T-helper 17 cell (primary cell): ENCODE measurements at places on chromosomes 3 and 15.

GRCh38 chr15:76217029-76217881 is 94.0 kb downstream of the ETFA start:
- H3K27ac ChIP-seq, result no peak overlapping the region
- peaks cover 17% of the 10 kb centered on the region for H3K4me1 ChIP-seq
- H3K4me3 ChIP-seq, result no peak overlapping the region
- DNase-seq, result no peak

GRCh38 chr15:31216215-31216911 is 110.3 kb upstream of the KLF13 start:
- no peak for DNase-seq
- no peaks in the 10 kb centered on the region for H3K27me3 ChIP-seq
- H3K36me3 ChIP-seq, result no peaks in the 10 kb centered on the region
- peaks cover 35% of the 10 kb centered on the region for H3K4me1 ChIP-seq

GRCh38 chr3:60048447-60048848 is 998.6 kb upstream of the CFAP20DC start:
- H3K4me1 ChIP-seq, result peaks cover 20% of the 10 kb centered on the region
- no peak for DNase-seq
- no peaks in the 10 kb centered on the region for H3K36me3 ChIP-seq

- peak overlapping the region; percentile 86 for H3K4me3 ChIP-seq
- no peak for DNase-seq
- H3K27me3 ChIP-seq, result peaks cover 79% of the 10 kb centered on the region
- peak overlapping the region; percentile 51 for H3K27ac ChIP-seq
- peaks cover 3% of the 10 kb centered on the region for H3K36me3 ChIP-seq
- peaks cover 14% of the 10 kb centered on the region for H3K4me1 ChIP-seq
These were observed 23.8 kb upstream of the POLG start for GRCh38 chr15:89358435-89358754.

DNA sequence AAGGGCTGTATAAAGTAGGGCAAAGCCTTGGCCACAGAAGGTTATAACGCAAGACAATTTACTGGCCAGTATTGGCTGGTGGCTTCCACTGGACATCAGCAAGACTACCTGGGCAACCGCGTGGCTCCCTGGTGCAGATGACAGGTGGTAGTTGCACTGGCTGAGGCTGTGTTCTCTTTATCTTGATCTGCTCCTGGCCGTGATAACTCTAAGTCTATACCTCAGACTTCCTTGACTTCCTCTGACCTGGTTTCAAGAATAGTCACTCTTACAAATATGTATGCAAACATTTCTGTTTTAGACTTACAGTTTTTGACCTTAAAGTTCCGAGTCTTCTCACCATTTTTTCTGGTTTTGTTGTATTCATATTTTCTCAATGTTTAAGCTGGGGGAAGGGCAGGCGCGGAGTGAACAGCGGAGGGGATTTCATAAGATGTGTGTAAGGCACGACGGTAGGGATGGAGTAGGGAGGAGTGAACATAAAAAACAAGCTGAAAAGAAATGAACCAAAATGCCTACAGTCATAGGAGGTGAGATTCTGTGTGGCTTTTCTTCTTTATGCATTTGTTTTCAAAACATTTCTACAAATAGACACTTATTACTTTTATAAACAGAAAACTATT is 15.2 kb upstream of the TMEM212 start:
- peak overlapping the region; percentile 91 for H3K4me3 ChIP-seq
- DNase-seq, result no peak
- H3K36me3 ChIP-seq, result no peaks in the 10 kb centered on the region
- H3K4me1 ChIP-seq, result peaks cover 30% of the 10 kb centered on the region
- H3K27ac ChIP-seq, result peak overlapping the region; percentile 97

DNA sequence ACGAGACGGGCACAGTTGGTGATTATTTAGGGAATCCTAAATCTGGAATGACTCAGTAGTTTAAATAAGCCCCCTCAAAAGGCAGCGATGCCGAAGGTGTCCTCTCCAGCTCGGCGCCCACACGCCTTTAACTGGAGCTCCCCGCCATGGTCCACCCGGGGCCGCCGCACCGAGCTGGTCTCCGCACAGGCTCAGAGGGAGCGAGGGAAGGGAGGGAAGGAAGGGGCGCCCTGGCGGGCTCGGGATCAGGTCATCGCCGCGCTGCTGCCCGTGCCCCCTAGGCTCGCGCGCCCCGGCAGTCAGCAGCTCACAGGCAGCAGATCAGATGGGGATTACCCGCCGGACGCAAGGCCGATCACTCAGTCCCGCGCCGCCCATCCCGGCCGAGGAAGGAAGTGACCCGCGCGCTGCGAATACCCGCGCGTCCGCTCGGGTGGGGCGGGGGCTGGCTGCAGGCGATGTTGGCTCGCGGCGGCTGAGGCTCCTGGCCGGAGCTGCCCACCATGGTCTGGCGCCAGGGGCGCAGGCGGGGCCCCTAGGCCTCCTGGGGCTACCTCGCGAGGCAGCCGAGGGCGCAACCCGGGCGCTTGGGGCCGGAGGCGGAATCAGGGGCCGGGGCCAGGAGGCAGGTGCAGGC is 318.0 kb downstream of the FGF12 start:
- DNase-seq, result no peak
- no peak overlapping the region for H3K4me3 ChIP-seq
- H3K27me3 ChIP-seq, result peaks cover 62% of the 10 kb centered on the region
- peaks cover 3% of the 10 kb centered on the region for H3K4me1 ChIP-seq

- no peak for DNase-seq
- no peaks in the 10 kb centered on the region for H3K4me1 ChIP-seq
- H3K27ac ChIP-seq, result no peak overlapping the region
- no peak overlapping the region for H3K4me3 ChIP-seq
- no peaks in the 10 kb centered on the region for H3K36me3 ChIP-seq
- H3K27me3 ChIP-seq, result no peaks in the 10 kb centered on the region
These were observed 424.1 kb downstream of the FGF12 start for GRCh38 chr3:192303235-192303634.

- H3K4me3 ChIP-seq, result no peak overlapping the region
- peak; percentile 40 for DNase-seq
- H3K27ac ChIP-seq, result peak overlapping the region; percentile 75
These were observed 12.8 kb downstream of the VILL start for GRCh38 chr3:38003371-38003816.

DNA sequence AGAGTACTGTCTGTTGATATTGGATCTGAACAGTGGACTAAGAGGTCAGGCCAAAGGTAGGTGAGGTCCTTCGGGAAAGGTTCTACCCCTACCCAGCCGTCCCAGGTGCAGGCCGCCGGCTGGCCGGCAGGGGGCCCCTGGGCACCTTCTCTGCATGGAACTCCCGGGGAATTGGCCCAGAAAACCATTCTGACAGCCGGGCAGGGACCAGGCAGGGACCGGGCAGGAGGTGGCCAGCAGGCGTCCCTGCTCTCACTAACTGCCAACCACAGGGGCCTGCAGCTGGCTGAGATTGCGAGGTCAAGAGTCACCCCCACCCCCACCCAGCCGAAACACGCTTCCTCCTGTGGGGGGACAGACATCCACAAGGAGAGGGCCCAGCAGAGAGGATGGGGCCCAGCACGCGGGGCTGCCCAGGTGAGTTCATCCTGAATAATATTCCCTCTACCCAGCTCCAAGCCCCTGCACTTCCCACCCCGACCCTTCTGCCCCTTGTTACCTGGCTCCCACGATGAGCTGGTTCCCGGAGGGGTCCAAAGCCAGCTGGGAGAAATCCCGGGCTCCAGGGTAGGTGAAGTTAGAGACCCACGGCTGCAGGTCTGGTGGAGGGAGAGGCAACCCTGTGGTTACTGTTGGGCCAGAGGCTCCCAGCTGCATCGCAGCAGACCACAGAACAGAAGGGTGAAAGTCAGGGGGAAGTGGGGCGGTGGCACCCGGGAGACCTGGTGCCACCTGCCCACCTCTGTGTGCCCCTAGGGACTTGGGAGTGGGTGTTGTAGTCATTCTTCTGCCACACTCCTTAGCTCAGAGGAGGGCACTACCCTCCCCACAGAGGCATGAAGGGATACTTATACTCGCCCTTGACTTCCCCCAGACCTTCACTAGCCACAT is 84.4 kb downstream of the SEMA5B start:
- peaks cover 2% of the 10 kb centered on the region for H3K36me3 ChIP-seq
- H3K4me1 ChIP-seq, result peaks cover 16% of the 10 kb centered on the region
- peaks cover 24% of the 10 kb centered on the region for H3K27me3 ChIP-seq
- no peak overlapping the region for H3K27ac ChIP-seq

GRCh38 chr3:60463685-60464084 is 787.6 kb downstream of the FHIT start:
- DNase-seq, result no peak
- H3K36me3 ChIP-seq, result no peaks in the 10 kb centered on the region
- no peak overlapping the region for H3K4me3 ChIP-seq
- no peak overlapping the region for H3K27ac ChIP-seq

GRCh38 chr3:27357665-27358258 is 11.4 kb downstream of the NEK10 start:
- peak; percentile 25 for DNase-seq
- H3K4me3 ChIP-seq, result no peak overlapping the region
- H3K27ac ChIP-seq, result peak overlapping the region; percentile 47
- H3K4me1 ChIP-seq, result peaks cover 44% of the 10 kb centered on the region
- H3K27me3 ChIP-seq, result no peaks in the 10 kb centered on the region

DNA sequence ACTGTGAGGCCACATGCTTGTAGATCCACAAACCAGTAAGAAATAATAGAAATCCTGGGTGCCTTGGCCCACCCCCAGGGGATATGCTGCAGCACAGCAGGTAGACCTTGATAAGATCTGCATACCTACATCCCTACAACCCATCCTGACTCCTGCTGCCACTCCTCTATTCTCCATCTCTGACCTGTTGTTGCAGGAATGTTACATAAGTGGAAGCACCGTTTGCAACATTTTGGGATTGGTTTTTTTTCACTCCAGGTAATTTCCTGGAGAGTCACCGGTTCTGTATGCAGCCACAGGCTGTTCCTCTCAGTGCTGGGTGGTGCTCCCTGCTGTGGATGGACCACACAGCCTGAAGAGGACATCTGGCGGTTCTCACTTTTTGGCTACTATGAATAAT is 16.1 kb upstream of the CSPG5 start:
- DNase-seq, result no peak
- H3K36me3 ChIP-seq, result peaks cover 6% of the 10 kb centered on the region
- no peak overlapping the region for H3K27ac ChIP-seq
- no peaks in the 10 kb centered on the region for H3K27me3 ChIP-seq
- H3K4me1 ChIP-seq, result no peaks in the 10 kb centered on the region
- H3K4me3 ChIP-seq, result peak overlapping the region; percentile 36

DNA sequence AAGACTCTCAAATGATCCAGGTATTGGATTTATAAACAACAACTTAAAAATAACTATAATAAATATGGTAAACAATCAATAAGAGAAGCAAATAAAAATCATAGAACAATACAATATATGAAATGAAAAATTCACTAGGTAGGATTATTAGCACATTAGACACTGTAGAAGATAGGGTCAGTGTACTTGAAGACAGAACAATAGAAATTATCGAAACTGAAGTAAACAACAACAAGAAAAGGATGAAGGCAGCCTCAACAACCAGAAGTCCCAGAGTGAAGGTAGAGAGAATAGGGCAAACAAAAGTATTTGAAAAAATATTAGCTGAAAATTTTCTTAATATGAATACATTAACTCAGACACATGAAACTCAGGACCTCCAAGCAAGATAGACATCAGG is 11.9 kb downstream of the IQCB1 start:
- H3K36me3 ChIP-seq, result peaks cover 14% of the 10 kb centered on the region
- H3K27ac ChIP-seq, result no peak overlapping the region
- no peak overlapping the region for H3K4me3 ChIP-seq

GRCh38 chr3:197752107-197752506 is 2.4 kb downstream of the FYTTD1 start:
- H3K4me3 ChIP-seq, result peak overlapping the region; percentile 81
- no peaks in the 10 kb centered on the region for H3K36me3 ChIP-seq
- peak overlapping the region; percentile 96 for H3K27ac ChIP-seq
- no peak for DNase-seq
- H3K4me1 ChIP-seq, result peaks cover 47% of the 10 kb centered on the region
- H3K27me3 ChIP-seq, result no peaks in the 10 kb centered on the region

GRCh38 chr3:72473156-72473555 is 375.1 kb downstream of the SHQ1 start:
- H3K27me3 ChIP-seq, result no peaks in the 10 kb centered on the region
- H3K27ac ChIP-seq, result no peak overlapping the region
- peaks cover 2% of the 10 kb centered on the region for H3K4me1 ChIP-seq
- no peak overlapping the region for H3K4me3 ChIP-seq

GRCh38 chr3:14488286-14489041 is 51.7 kb downstream of the GRIP2 start:
- H3K4me3 ChIP-seq, result no peak overlapping the region
- peaks cover 11% of the 10 kb centered on the region for H3K36me3 ChIP-seq
- peaks cover 7% of the 10 kb centered on the region for H3K4me1 ChIP-seq
- no peaks in the 10 kb centered on the region for H3K27me3 ChIP-seq
- H3K27ac ChIP-seq, result no peak overlapping the region
- DNase-seq, result no peak

DNA sequence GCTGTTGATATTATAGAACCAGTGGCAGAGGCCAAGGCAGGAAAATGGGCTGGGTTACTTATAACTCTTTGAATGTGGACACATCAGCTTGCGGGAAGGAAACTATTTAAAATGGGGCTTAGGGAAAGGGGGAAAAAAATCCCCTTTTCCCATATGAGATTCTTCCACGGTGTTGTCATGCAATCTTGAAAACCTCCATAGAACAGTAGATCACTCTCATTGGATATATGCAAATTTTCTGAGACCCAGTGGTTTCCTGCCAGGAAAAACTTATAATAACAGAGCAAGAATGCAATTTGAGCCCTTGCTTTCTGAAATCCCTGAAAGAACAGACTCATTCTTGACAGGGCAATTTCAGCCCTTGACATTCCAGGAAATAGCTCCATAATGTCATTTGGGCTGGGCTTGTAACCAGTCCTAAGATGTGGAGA is 31.1 kb downstream of the TMEM212 start:
- H3K4me1 ChIP-seq, result no peaks in the 10 kb centered on the region
- H3K27ac ChIP-seq, result no peak overlapping the region
- no peaks in the 10 kb centered on the region for H3K36me3 ChIP-seq
- H3K27me3 ChIP-seq, result peaks cover 48% of the 10 kb centered on the region

- no peaks in the 10 kb centered on the region for H3K36me3 ChIP-seq
- peaks cover 52% of the 10 kb centered on the region for H3K27me3 ChIP-seq
- no peak overlapping the region for H3K27ac ChIP-seq
These were observed 8.1 kb downstream of the CFAP100 start for GRCh38 chr3:126402666-126403302.

GRCh38 chr15:81869161-81869954 is 176.5 kb downstream of the MEX3B start:
- no peak overlapping the region for H3K4me3 ChIP-seq
- DNase-seq, result no peak
- H3K27me3 ChIP-seq, result peaks cover 6% of the 10 kb centered on the region

DNA sequence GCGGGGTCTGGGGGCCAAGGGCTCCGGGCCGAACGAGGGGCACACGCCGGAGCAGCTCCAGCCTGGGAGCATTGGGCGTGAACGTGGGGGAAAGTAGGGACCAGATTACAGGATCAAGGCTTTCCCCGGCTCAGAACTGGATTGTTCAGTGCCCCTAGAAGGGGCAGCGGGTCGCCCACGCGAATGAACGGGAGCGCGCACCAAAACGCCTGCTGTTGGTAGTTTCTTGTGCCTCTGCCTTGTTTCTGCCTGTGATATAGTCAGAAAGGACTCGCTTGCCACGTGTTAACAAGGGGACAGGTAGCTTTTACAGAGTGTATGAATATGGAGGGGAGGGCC is 1.1 kb downstream of the CASR start:
- no peak for DNase-seq
- H3K4me3 ChIP-seq, result peak overlapping the region; percentile 93

- H3K27ac ChIP-seq, result no peak overlapping the region
- no peak for DNase-seq
- no peaks in the 10 kb centered on the region for H3K27me3 ChIP-seq
- peaks cover 12% of the 10 kb centered on the region for H3K4me1 ChIP-seq
- H3K36me3 ChIP-seq, result peaks cover 2% of the 10 kb centered on the region
These were observed 46.3 kb upstream of the C2CD4B start for GRCh38 chr15:62211348-62211747.
